Caudate nucleus (tissue), 63 donors: ENCODE measurements at places on chromosomes 16 and 17.

DNA sequence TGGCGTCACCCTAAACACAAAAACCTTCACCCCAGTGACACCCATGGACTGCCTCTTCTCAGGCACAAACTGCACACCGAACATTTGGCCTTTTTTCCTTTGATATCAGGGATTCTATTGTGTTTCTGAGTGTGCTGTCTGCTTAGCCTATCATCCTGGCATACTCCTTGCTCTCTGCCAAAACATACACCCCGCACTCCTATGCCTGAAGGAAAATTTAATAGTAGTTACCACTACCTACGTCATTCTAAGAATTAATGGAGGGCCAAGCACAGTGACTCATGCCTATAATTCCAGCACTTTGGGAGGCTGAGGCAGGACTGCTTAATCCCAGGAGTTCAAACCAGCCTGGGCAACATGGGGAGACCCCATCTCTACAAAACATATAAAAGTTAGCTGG is 19.9 kb upstream of the SLFN13 start:
- DNase-seq, result no peak

DNA sequence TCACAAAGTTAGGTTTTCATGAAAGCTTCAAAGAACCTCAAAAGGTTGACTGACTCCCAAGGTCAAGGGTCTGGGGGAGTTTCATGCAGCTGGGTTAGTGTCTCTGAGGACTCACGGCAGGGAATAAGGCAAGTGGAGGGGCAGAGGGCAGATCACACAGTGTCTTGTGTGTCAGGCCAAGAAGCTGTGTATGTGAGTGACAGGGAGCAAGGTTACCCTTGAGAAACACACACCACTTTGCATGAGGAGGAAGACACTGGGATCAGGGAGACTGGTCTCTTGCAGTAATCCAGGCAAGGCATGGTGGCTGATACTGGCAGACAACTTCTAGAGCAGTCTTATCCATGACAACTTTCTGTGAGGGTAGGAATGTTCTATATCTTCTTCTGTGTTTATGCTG is 6.3 kb downstream of the FLOT2 start:
- DNase-seq, result no peak

DNA sequence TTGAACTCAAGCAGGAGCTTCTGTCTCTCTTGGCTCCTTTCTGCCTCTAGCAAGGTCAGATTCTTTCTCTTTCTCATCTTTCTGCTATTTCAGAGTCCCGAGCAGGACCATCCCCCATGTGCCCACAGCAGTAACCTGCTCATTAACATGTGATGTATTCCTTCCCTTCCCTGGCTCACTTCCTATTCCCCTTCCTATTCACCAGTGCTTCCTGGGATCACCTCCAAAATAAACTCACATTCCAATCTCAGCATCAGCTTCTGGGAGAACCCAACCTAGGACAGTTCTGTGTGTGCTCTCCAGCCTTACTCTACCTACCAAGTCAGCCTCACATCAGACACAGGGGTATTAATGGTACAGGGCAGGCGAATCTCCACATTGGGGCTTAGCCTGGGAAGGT is 546.4 kb upstream of the SALL1 start:
- DNase-seq, result no peak

GRCh38 chr16:53065461-53066061 is 10.8 kb downstream of the CHD9 start:
- DNase-seq, result no peak

- no peak for DNase-seq
Observed at GRCh38 chr16:75794426-75794825, 68.1 kb upstream of the CPHXL start.

- DNase-seq, result no peak
Observed at GRCh38 chr16:24189941-24190340, 66.2 kb upstream of the CACNG3 start.

- no peak for DNase-seq
Observed at GRCh38 chr17:83087788-83088360, 8.5 kb downstream of the METRNL start.

DNA sequence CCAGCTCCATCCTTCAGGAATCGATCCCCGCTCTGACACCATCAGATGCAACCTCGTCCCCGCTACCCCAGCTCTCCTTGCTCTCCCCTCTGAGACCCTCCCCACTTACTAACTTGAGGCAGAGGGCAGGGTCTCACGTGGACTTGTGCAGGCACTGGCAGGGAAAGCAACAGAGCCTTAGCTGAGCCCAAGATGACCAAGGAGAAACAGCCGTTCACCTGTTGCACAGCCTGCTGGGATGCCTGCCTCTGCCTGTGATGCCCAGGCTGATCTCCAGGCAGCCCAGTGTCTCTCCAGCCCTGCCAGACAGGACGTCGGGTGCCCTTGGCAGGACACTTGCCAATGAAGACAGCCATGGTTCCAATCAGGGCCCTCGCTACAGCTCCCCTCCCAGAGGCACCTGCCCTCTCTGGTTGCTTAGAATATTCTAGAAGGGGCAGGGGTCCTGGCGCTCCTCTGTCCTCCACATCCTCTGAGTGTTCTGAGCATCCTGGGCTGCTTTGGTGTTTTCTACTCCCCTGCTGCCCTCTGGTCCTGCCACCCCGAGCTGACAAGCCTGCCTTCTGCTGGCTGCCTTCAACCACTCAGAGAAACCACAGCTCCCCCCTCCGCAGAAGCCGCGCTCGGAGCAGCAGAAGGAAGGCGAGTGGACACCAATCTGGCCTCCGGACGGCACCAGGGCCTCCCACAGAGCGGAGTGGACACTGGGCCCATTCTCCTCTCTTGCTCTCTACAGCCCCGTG is 6.7 kb downstream of the CEP295NL start:
- DNase-seq, result peak; percentile 81

DNA sequence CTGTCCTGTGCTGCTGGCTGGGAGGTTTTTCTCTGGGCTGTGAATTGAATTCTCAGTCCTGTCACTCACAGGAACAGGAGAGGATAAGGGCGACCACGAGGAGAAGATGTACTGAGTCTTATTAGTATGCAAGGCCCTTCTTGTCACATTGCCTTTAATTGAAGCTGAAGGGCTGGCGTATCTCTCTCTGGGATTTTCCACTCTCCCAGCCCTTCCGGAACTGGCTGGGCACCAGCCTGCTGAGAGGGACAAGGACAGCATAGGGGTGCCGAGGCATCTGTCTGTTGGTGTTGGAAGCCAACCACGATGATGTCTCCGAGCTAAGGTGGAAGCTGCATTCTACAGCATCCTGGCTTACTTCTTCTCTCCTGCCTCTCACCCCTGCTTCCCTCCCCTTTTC is 33.2 kb downstream of the GPRC5B start:
- peak; percentile 59 for DNase-seq

DNA sequence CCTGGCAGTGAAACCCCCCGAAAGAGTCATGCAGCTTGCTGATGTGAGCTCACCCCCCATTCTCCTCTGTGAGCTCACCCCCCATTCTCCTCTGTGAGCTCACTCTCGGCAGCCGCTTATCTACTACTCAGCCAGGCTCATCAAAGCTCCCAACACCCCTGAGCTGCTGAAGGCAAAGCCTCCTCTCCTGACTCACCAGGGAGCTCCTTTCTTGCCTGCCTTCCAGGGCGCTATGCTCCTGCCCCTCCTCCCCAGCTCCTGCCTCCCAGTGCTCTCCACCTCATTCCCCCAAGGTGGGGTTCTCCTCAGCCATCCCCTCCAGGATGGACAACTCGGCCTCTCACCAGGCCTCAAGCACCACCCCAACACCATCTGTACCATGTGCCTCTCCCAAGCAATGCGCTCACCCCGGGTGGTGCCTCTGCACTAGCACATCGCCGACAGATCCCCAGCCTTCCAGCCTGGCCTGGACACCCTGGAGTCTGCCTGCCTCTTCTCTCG is 27.7 kb upstream of the FAAP100 start:
- DNase-seq, result no peak

DNA sequence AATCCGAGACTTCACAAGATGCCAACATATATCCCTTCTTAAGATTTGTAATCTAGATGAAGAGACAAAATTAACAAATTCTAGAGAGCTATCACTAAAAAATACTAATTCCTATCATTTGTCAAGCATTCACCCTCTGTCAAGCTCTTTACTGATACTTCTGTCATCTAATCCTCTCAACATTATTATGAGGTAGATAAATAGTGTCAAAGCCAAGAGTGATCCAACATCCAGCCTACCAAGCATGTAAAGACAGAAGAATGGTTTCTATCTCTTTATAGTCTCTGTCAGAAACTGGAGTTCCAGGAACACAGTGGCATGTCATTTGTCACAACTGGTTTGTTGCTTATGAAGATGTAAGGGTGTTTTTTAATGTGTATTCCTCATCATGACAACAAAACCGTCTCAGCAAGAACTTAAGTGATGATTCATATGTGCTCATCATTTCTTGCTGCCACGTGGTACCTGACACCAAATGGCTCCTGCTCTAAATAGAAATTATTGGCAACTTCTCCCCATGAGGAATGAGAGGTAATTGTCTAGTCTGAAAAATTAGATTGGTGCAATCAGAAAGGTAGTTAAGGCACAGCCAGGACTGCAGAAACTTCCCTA is 196.8 kb downstream of the TOX3 start:
- no peak for DNase-seq

DNA sequence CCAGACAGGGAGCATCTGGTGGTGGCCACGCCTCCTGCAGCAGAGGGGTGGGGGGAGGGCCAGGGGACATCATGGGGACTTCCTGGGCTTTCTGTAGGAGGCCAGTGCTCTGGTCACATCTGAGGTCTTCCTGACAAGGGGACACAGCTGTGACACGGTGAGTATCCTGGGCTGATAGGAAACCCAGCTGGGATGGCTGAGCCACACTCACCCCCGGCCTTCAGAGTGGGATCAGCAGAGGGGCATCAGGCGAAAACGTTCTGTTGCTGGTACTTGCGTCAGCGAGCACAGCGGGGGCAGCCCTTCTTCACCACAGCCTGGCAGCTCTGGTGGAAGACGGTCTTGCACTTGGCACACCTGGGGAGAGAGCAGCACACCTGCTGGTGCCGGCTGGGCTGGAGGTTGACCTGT is 122.9 kb upstream of the SMURF2 start:
- DNase-seq, result no peak

DNA sequence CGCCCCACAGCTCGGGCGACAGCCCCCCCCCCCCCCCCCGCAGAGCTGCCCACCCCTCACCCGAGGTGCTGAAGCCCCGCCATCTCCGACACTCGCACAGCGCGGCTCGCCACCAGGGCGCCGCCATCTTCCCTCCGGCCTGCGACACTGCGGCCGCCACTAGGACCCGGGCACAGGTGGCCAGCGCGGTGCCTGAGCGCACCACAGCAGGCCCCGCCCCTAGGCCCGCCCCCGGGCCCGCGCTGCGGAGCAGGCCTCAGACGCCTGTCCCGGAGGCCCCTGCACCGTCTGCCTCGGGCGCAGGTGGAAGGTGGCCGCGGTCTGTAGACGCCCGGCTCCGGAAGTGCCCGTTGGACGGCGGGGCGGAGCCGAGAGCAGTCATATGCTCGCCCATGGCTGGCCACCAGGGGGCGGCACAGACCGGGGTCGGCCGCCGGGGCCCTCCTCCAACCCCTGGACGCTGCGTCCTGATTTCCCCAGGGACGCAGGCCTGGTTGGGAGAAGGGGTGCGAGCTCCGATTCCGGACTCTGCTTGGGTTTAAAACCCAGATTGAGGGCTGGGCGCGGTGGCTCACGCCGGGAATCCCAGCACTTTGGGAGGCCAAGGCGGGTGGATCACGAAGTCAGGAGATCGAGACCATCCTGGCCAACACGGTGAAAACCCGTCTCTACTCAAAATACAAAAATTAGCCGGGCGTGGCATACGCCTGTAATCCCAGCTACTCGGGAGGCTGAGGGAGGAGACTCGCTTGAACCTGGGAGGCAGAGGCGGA is at the start of gene MRPL38:
Gene MRPL38 (minus strand): TSS at position 136 of the 773 bp plus-strand sequence. CDS start 9 bp downstream, at position 127.
- DNase-seq, result peak; percentile 77

DNA sequence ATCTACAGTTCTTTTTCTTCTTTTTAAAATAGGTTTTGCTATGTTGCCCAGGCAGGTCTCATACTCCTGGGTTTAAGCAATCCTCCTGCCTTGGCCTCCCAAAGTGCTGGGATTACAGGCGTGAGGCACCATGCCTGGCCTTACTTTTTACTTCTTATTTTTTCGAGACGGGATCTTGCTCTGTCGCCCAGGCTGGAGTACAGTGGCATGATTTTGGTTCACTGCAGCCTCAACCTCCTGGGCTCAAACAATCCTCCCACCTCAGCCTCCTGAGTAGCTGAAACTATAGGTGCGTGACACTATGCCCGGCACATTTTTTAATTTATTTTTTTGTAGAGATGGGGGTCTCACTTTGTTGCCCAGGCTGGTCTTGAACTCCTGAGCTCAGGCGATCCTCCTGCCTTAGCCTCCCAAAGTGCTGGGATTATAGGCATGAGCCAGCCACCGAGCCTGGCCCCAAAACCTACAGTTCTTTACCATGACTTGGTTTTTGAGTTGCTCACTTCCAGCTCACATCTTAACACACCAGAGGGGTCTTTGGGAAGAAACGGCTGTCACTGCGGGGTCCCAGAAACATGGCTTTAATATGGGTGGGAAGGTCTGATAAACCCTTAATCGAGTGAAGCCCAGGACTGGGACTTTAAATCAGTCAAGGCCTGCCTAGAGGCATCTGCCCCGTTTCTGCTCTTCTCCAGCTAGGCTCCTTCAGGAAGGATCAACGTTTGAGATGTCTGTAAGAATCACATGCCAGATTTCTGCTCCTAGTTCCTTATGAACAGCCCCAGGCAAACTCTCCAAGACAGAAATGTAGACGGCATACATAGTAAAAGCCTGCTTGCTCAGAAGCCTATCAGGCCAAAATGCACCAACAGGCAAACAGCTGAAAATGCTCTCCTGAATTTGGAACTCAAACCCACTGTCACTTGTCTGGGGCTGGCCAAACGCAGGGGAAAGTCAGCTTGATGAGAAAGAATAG is 91.7 kb upstream of the TOB1 start:
- DNase-seq, result no peak

DNA sequence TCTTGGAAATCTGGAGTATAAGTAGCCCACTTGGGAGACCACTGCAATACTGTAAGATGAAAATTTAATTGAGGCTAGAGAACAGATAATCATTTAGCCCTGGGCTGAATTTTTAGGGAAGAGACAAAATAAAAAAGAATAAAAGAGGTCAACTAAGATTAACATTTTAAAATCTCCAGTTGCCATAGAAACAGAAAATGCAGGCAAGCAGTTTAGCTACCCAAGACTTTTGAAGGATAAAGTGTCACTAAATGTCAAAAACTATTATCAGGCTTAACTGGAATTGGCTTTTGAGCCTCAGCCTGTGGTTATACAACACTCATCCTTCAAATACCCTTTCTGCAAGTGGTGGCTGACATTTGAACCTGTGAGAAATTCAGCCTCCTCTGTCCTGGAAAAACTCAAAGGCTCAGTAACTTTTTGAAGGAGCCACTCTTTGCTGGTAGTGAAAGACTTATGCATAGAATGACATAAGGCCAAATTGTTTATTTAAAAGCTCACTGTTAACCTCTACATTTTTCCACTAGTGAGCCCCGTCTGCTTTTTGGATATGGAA is 220.7 kb upstream of the KCNJ16 start:
- no peak for DNase-seq
